ENCODE measurements at places on chromosomes 5 and 9.

DNA sequence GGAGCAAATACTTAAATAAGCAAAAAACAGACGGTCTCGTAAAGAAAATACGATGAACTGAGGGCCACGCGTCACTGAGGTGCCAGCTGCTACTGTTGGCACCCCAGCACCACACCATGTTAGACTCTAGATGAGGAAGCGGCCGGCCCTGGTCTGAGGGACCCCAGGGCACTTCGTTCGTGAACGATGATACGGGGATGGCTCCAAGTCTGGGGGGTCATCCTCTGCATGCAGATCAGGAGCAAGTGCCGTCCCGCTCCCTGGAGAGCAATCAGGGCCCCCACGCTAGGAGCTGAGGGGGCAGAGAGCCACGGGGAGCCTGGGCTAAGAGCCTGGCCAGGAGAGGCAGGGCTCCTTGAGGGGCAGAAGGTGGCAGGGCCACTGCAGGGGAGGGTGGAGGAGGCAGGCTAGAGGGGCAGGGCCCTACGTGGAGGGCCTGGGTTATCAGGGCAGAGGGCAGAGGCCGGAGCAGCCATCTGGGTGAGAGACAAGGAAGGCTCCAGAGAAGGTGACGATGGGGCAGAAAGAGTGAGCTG lies 24.1 kb downstream of the SARDH start:
- H3K4me1 ChIP-seq = peaks cover 3% of the 10 kb centered on the region
- DNase-seq = no peak
- H3K4me3 ChIP-seq = no peak overlapping the region
- H3K27me3 ChIP-seq = no peaks in the 10 kb centered on the region

- no peak for DNase-seq
- H3K27ac ChIP-seq = no peak overlapping the region
- H3K4me3 ChIP-seq = no peak overlapping the region
Measured at GRCh38 chr9:75914002-75914401, 23.5 kb downstream of the PCSK5 start.

GRCh38 chr5:112906637-112907036 lies 15.4 kb downstream of the REEP5 start:
- no peaks in the 10 kb centered on the region for H3K27me3 ChIP-seq
- no peak overlapping the region for H3K27ac ChIP-seq
- peaks cover 3% of the 10 kb centered on the region for H3K36me3 ChIP-seq

- H3K27me3 ChIP-seq = no peaks in the 10 kb centered on the region
- H3K4me3 ChIP-seq = no peak overlapping the region
- no peak for DNase-seq
- H3K27ac ChIP-seq = no peak overlapping the region
Measured at GRCh38 chr9:96448546-96449170, 1.3 kb upstream of the HABP4 start.

DNA sequence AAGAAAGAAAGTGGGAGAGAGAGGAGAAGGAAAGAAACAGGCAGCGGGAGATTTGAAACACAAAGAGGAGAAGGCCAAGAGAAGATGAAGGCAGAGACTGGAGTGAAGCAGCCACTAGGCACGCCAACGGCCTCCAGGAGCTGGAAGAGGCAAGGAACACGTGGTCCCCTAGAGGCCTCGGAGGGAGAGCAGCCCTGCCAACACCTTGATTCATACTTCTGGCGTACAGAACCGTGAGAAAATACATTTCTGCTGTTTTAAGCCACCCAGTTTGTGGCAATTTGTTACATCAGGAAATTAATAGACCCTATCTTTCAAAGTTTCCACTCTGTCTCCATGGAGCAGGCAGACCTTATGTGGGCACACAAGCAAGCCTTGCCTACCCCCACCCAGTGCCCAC lies 133.4 kb downstream of the ACTL7B start:
- H3K27ac ChIP-seq = no peak overlapping the region
- no peak for DNase-seq
- H3K4me3 ChIP-seq = no peak overlapping the region
- no peaks in the 10 kb centered on the region for H3K36me3 ChIP-seq

DNA sequence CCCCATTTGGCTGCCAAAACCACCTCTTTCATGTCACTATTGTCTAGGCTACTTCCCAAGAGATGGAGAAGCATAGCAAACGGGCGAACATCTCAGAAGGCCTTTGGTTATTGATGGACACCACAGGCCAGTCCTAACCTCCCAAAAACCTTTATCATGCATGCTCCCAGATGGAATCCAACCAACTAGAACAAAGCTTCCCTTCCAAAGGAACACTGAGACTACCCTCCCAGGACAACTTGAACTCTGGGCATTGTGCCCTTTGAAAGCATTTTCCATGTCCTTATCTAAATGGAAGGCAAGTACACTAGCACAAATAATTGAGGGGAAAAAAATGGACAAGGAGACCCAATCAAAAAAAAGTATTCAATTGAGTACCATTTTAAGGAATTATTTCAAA lies 65.6 kb downstream of the SPOCK1 start:
- no peaks in the 10 kb centered on the region for H3K27me3 ChIP-seq
- DNase-seq = no peak
- H3K4me3 ChIP-seq = no peak overlapping the region
- no peak overlapping the region for H3K27ac ChIP-seq
- H3K4me1 ChIP-seq = no peaks in the 10 kb centered on the region
- no peaks in the 10 kb centered on the region for H3K36me3 ChIP-seq

GRCh38 chr9:35940458-35941407 lies 17.2 kb downstream of the OR2S2 start:
- DNase-seq = no peak
- peaks cover 27% of the 10 kb centered on the region for H3K27me3 ChIP-seq
- no peak overlapping the region for H3K27ac ChIP-seq
- H3K4me3 ChIP-seq = no peak overlapping the region

- no peak overlapping the region for H3K4me3 ChIP-seq
- no peak for DNase-seq
- H3K36me3 ChIP-seq = no peaks in the 10 kb centered on the region
- no peaks in the 10 kb centered on the region for H3K4me1 ChIP-seq
- H3K27me3 ChIP-seq = no peaks in the 10 kb centered on the region
- no peak overlapping the region for H3K27ac ChIP-seq
Measured at GRCh38 chr9:80146466-80146865, 574.7 kb downstream of the TLE4 start.

GRCh38 chr9:38278931-38279679 lies 113.4 kb upstream of the ALDH1B1 start:
- H3K4me1 ChIP-seq = peaks cover 8% of the 10 kb centered on the region
- no peaks in the 10 kb centered on the region for H3K36me3 ChIP-seq
- DNase-seq = no peak
- H3K4me3 ChIP-seq = no peak overlapping the region
- H3K27me3 ChIP-seq = no peaks in the 10 kb centered on the region

GRCh38 chr5:30765227-30765626 lies 428.3 kb upstream of the CDH6 start:
- H3K4me3 ChIP-seq = no peak overlapping the region
- no peak for DNase-seq
- H3K4me1 ChIP-seq = no peaks in the 10 kb centered on the region
- H3K36me3 ChIP-seq = no peaks in the 10 kb centered on the region
- no peak overlapping the region for H3K27ac ChIP-seq

- no peak overlapping the region for H3K27ac ChIP-seq
- H3K27me3 ChIP-seq = no peaks in the 10 kb centered on the region
- no peaks in the 10 kb centered on the region for H3K4me1 ChIP-seq
- no peak for DNase-seq
- H3K4me3 ChIP-seq = no peak overlapping the region
Measured at GRCh38 chr5:116159006-116159405, 74.2 kb downstream of the COMMD10 start.

DNA sequence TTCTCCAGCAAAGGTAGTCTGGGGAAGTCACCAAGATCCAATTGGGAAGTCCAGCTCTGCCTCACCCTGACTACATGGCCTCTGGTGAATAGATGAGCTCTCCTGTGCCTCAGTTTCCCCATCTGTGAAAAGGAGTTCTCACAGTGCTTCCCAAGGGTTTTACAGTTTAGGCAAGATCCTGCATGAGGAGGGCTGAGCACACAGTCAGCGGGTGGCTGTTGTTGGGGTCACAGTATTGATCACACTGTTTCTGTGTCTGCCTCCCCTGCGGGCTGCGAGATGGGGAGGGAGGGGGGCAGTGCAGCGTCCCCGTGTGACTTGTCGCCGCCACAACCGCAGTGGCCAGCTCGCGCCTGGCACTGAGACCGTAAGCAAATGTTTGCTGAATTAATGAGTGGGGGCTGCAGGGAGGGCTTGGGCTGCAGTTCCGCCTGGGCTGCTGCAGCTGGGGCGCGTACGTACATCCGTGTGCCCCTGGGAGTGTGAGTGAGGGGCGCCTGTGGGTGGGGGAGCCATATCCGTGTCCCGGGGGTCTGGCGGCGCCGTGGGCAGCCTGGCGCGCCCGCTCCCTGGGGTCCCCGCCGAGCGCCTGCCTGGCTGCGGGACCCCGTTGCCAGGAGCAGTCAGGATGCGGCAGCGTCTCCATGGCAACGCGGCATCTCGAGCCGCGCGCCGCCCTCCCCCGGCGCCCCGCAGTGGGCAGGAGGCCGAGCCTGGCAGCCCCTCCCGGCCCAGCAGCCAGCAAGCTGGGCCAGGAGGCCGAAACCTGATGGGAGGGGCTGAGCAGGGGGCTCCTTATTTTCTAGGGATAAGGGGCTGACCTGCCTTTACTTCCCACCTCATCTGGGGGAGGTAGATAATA lies 31.4 kb upstream of the PSD2 start:
- no peaks in the 10 kb centered on the region for H3K36me3 ChIP-seq
- peak overlapping the region; percentile 7 for H3K4me3 ChIP-seq
- peak; percentile 83 for DNase-seq
- H3K27ac ChIP-seq = no peak overlapping the region
- peaks cover 17% of the 10 kb centered on the region for H3K4me1 ChIP-seq

DNA sequence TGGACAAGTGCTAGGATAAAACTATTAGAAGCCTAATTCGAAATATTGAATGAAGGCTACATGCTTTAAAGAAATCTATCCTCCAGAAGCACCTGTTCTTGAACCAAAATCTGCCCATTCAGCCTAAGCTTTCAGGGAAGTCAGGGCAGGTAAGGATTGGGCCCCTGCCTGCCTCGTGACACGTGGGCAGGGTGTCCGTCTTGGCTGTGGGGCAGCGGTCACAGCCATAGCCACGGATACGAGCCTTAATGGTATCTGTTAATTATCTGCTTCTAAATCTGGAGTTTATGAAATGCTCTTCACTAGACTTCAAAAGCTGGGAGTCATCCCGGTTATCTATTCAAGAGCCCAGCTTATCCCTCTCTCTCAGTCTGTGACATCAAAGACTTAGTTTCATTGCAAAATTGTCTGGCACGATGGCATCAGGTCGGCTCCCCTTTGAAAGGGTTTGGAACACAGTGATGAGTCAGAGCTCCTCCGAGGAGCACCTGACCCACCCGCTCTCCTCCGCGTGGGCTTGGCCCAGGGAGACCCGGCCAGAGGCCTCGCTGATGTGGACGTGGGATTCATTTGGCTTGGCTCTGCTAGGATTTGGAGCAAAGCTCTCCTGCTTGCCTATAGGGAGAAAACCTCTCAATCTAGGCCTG lies 135.9 kb downstream of the MACROH2A1 start:
- H3K27ac ChIP-seq = no peak overlapping the region
- no peaks in the 10 kb centered on the region for H3K4me1 ChIP-seq
- no peaks in the 10 kb centered on the region for H3K27me3 ChIP-seq
- DNase-seq = no peak
- no peak overlapping the region for H3K4me3 ChIP-seq

GRCh38 chr9:93120846-93121315 lies 13.2 kb downstream of the NINJ1 start:
- H3K36me3 ChIP-seq = peaks cover 4% of the 10 kb centered on the region
- DNase-seq = no peak
- H3K27me3 ChIP-seq = no peaks in the 10 kb centered on the region

DNA sequence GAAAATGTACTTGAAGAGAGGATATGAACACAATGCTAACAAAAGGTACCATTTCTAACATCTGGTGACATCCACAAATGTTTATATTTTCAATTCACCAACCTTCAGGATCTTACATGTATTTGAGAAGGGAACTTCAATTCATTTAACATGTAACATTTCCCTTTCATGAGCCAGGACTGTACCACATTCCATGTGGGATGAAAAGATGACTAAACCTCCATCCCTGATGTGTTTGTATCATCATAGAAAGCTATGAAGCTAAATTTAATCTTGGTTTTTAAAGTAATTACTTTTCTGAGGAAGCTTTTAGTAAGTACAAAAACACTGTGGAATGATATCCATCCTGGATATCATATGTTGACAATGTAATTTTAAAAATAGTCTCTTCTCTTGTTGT lies 78.2 kb upstream of the GNA14 start:
- no peak overlapping the region for H3K4me3 ChIP-seq
- peaks cover 2% of the 10 kb centered on the region for H3K4me1 ChIP-seq
- no peaks in the 10 kb centered on the region for H3K27me3 ChIP-seq
- DNase-seq = no peak

GRCh38 chr5:60477849-60478248 lies 222.1 kb downstream of the DEPDC1B start:
- no peak overlapping the region for H3K27ac ChIP-seq
- peaks cover 1% of the 10 kb centered on the region for H3K27me3 ChIP-seq

DNA sequence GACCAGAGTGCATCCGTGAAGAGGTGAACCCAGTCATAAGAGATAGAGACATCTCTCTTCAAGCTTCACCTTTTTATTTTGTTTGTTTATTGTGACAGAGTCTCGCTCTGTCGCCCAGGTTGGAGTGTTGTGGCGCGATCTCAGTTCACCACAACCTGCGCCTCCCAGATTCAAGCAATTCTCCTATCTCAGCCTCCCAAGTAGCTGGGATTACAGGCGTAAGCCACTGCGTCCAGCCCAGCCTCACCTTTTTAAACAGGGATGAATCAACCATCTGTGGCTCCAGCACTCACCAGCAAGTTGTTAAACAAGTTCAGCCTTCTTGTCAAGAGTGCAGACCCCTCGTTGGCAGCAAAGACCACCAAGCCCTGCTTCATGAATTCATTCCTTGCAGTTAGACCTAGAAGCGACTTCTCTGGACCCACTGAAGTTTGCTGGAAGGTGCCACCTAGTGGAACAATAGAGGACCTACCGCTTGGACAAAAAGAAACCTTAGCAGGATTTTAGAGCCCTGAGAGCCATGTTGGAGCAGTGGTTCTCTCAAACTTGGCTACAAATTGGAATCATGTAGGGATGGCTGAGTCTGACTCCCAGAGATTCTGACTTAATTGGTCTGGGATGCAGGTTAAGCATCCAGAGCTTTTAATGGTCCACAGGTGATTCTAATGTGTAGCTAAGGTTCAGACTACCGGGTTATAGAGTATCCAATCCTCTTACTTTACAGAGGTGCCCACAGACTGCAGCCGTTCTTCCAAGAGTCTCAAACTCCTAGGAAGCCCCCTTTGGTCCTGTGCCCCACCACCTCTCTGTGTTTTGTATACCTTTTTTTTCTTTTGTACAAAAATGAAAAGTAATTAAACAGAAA lies 10.5 kb upstream of the GALNT10 start:
- H3K4me3 ChIP-seq = no peak overlapping the region
- DNase-seq = no peak
- no peaks in the 10 kb centered on the region for H3K36me3 ChIP-seq
- 0 out of 2 replicates have a peak, but pooled peaks cover 3% of the 10 kb centered on the region for H3K27me3 ChIP-seq
- H3K4me1 ChIP-seq = no peaks in the 10 kb centered on the region

DNA sequence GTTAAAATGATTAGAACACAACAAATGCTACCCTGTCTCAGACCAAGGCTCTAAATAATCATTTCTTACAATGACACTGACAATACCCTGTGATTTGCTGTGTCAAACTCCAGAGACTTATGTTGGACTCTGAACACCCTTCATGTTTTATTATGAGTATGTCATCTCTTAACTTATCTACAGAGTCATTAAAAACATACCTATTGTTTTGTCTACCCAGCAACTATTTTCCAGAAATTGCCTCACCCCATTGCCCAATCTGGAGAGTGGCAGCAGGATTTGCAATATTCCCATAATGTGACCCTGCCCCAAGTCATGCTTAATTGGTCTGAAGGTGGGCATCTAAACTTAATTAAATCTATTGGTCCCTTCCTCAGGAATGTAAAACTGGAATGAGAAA lies 23.0 kb upstream of the KIF2A start:
- no peak overlapping the region for H3K4me3 ChIP-seq
- H3K36me3 ChIP-seq = no peaks in the 10 kb centered on the region
- DNase-seq = no peak
- H3K27me3 ChIP-seq = no peaks in the 10 kb centered on the region
- H3K27ac ChIP-seq = no peak overlapping the region

Measured in H1 (cell line).